Stimulated activated CD8-positive, alpha-beta memory T cell treated with anti-CD3 and anti-CD28 coated beads, Interleukin-15, amount 100 ng/mL, for 24 hours (primary cell): ENCODE measurements at places on chromosomes 2 and 18.

- DNase-seq: no peak
Measured at GRCh38 chr18:77223653-77224052, 26.0 kb upstream of the GALR1 start.

GRCh38 chr2:122575076-122575475 lies 819.6 kb downstream of the TSN start:
- no peak for DNase-seq

DNA sequence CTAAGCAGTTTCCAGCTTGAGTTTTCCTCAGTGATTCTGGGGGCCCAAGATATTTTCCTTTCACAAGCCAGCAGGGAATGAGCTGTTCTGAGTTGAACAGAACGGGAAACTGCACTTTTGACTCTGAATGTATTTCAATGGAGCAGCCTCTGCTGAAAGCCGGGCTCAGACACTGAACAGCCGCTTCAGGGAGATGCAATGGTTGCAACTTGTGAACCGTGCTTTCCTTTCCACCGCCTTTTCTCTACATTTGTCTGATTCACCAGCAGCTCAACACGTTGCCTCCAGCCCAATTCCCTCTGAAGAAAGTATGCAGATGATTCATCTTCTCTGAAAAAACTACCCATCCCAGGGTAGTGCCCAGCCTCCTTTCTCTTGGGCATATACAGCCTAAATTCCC lies 119.3 kb upstream of the PKDCC start:
- DNase-seq: no peak

DNA sequence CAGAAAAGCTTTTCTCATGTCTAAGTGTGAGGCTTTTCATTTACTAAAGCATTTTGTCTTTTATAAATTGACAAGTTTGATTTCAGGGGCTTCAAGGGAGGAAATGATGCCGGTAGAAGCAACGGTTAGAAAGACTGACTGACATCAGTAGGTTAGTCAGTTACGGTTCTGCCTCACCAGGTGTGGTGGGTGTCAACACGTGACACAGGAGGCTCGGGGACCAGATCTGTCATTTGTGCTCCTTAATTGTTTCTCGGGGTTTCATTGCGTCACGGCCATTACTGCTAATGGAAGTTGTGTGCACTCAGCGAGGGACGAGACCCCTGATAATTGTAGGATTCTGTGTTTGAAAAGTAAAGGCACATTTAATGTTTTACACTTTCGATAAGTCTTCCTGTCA lies 18.9 kb upstream of the PTPRM start:
- DNase-seq: no peak

- no peak for DNase-seq
Measured at GRCh38 chr2:97995026-97995733, 568 bp downstream of the TMEM131 start.

- DNase-seq: no peak
Measured at GRCh38 chr2:240403396-240404104, 31.9 kb upstream of the GPC1 start.
